ENCODE measurements at places on chromosomes 6 and 20.

GRCh38 chr6:135209803-135210202, 28.7 kb downstream of the MYB start:
- DNase-seq: no peak

DNA sequence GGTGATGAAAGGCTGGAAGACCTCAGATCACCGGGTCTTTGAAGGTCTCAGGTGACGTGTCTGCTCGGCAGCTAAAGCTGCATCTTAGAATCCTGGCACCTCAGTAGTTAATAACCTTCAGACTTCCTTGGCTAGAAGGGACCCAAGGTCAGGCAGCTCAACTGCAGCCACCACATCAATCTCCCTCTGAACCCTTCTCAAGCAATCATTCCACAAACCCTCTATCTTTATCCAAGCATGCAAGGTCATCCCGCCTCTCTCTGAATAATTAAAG, 16.7 kb upstream of the TLDC2 start:
- DNase-seq: no peak

- no peak for DNase-seq
Observed at GRCh38 chr6:21842875-21843645, 249.5 kb downstream of the SOX4 start.

DNA sequence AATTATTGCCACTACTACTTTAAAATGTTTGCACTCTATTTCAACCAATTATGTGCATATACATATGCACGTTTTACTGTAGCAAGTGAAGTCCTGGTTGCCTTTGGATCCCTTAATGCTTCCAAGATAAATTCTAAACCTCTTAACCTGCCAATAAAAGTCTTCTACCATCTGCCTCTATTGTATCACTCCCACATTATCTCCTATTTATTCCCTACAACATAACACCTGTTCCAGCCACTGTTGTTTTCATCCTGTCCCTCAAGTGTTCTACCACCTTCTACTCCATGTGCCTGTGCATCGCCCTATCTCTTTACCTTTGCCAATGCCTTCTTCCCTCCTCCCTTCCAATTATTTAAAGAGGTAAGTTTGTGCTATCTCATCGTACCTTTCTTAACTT, 499.0 kb upstream of the RNF217 start:
- DNase-seq: peak; percentile 66

GRCh38 chr6:145878591-145879295, 64.1 kb upstream of the FBXO30 start:
- DNase-seq: no peak

GRCh38 chr20:49483018-49483695, 689 bp upstream of the KCNB1 start:
- no peak for DNase-seq

- DNase-seq: no peak
Observed at GRCh38 chr20:63121246-63121645, 94.7 kb downstream of the YTHDF1 start.

GRCh38 chr20:32763202-32764004, 1.2 kb downstream of the DNMT3B start:
- no peak for DNase-seq

DNA sequence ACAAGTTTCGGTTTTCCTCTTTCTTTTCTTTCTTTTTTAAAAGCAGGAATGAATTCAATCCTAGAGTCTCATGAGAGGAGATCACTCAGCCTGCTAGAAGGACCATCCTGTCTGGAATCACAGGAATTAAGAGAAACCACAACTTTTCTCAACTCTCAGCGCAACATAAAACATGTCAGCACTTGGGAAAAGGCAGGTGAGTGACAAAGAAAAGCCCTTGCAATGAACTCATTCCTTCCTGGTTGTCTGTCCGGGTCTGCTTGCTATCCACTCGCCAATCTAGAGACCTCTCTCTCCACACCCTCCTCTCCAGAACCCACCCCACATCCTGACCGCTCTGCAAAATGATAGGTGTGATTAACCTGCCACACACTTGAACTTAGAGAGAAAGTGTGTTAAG, 253.8 kb downstream of the LY86 start:
- no peak for DNase-seq

DNA sequence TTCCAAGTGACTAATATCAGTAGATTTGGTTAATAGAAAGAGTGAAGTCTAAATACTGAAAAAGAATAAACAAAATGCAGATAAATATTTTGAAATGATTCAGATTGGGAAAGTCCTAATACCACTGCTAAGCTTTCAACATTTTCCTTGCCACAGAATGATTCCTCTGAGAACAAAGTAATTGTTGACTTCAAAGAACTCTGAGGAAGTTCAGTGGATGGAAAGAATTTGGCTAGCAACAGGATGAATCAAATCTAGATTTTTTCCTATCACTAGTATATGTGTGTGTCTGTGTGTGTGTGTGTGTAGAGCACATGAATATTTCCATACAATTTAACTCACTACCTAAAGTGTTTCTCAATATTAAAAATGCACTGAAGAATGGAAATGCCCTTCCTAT, 107.9 kb upstream of the PREP start:
- DNase-seq: no peak

- no peak for DNase-seq
Observed at GRCh38 chr20:7144464-7144863, 377.0 kb downstream of the BMP2 start.

DNA sequence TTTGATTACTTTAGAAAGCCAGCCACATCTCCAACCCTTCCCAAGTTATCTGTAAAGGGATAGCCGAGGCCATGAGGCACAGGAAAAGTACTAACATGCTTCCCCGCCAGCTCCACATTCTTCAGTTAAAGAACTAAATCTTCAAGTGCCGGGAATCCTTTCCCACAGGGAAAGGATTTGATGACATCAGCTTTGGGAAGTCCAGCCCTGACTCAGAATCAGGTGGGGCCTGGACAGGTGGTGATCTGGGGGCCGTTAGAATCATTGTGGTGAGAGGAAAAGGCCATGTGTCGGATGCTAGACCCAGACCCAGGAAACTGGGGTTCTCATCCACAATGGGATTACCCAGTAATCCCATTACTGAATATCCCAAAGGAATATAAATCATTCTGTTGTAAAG, 580.0 kb downstream of the QKI start:
- no peak for DNase-seq

DNA sequence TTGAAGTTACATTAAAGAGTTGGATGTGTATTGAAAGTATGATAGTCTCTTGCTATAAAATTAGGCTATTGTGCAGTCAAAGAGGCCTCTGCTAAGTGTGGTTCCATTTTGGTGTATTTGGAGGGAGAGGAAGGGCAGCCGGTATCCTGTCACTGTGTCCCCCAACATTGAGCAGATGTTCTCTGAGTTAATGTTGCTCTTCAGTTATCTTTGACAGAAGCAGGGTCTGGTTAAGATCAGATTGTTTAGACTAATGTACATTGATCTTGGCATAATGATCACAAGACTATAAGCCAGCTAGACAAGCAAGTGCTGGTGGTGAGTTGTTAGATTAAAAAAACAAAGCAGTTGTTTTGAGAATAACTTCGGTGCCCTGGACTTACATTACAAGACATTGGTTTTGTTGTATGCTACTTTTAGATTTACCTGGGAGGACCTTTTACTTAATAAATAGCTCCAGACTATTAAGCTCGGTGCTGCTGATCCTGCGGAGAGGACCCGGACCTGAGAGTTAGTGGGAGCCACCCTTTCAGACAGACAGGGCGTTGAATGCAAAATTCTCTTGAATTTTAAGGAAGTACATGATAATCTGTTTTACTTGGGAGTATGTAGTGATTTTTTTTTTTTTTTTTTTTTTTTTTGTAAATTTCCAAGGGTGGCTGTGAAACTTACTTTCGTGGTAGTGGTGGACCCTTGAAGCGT, 97.8 kb downstream of the JARID2 start:
- DNase-seq: no peak

GRCh38 chr20:43205699-43206098, 16.0 kb upstream of the PTPRT start:
- no peak for DNase-seq

- no peak for DNase-seq
Observed at GRCh38 chr20:48186447-48186846, 401.2 kb upstream of the SULF2 start.

GRCh38 chr6:111653434-111653833, 47.8 kb upstream of the TRAF3IP2 start:
- no peak for DNase-seq

DNA sequence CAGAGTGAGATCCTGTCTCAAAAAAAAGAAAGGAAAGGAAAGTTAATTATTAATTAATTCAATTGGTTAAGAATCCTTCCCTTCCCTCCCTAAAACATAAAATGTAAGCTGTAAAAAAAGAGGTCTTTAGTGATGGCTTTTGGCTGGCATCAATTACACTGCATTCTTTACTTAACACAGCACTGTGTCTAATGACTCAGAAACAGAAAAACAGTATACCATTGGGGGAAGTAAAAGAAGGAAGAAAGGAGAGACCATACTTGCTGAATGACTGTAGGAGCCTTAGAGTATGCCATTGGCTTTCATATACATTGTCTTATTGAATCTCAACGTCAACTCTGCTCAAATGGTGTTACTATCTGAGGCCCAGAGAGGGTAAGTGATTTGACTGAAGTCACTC, 18.3 kb upstream of the CITED2 start:
- no peak for DNase-seq

DNA sequence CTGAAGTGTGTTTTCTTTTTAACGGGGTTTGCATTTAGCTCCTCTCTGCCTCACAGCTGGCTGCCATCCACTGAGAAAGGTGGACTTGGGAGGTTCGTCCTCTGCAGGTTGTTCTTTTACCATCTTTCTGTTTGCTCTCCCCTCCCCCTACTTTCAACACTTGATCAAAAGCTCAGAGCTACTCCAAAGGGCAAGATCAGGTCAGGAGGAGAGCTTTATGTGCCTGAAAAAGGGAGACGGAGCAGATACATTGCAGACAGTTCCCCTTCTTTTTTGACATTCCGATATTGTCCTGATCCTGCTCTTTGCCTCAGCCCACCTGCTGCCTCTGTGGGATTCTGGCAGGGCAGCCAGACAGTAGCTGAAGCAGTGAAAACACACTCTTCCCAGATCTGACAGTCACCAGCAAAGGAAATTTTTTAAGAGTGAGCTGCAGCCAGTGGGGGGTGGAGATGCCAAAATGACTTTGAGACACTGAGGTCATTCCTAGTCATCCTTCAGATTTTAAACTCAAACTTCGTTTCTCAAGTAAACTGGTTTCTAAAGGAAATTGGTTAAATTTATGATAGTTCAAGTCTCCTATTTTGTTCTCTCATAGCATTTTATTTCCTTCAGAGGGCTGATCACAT, 26.5 kb downstream of the SMLR1 start:
- DNase-seq: no peak

- no peak for DNase-seq
Observed at GRCh38 chr6:107784669-107785068, 39.4 kb downstream of the SCML4 start.

GRCh38 chr6:164152611-164153010, 738.1 kb downstream of the QKI start:
- no peak for DNase-seq

DNA sequence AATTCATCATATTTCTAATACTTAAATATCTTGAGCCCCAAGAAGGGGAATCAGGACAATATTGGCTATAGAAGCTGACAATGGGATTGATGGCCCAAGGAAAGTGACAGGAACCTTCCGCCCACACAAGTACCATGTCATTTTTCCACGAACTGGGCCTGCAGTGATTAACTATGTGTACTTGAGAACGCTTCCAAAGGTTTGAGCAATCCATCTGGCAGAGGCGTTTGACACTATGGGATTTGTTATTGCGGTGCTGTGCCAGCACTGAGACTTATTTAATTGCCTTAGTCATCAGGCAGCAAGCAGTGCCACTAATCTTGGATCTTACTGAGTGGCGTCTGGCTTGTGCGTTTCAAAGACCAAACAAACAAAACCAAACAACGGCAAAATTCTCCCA, 135.6 kb upstream of the UST start:
- DNase-seq: no peak
